Spleen (tissue), 13 donors: ENCODE measurements at places on chromosomes 11 and 22.
A peak's percentile ranks its signal among the peaks of the same experiment; 100 is the strongest.

DNA sequence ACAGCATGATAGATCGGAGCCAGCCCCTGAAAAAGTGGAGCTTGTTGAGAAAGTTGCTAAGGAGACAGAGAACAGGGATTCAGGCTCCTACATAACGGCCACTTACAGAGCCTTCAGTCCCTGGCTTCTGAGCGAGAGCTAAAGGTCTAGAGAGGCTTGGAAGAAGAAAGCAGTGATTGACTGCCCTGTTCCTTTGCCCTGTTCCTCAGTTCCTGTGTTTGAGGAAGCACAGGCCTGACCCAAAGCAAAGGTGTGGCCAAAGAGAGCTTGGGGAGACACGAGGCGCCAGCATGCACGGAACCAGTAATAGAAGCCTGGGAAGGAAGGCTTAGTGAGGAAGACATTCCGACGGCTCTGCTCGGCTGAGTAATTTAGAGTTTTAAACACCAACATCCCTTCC lies 74.1 kb upstream of the CSNK2A3 start:
- no peak for DNase-seq

GRCh38 chr11:26618441-26618840 lies 46.4 kb upstream of the MUC15 start:
- no peak for DNase-seq

- no peak for DNase-seq
These were observed 49.9 kb downstream of the ARFGAP3 start for GRCh38 chr22:42807185-42807584.

DNA sequence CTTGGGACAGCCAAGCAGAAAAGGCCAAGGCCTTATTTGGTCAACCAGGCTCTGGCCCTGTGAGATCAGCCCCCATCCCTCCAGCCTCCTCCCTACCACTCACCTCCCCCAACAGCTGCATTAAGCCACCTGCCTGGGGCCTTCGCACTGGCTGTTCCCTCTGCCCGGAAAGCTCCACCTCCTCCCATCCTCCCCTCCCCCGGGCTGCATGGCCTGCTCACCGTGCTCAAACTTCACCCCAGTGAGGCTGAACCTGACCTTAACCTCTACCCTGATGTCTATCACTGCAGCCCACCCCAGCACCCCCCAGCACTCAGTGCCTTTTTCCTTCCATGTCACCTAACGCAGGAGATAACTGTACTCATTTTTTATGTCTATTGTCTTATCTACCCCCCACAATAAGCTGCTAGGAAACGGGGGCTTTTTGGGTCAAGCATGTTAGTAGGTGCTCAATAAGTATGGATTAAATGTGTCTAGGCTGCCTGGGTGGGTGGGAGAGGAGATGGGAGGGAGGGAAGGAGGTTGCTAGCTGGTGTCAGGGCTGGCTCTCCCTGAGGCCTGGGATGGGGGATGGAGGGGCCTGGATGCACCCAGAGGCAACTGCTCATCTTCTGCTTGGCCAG lies 912 bp downstream of the PTPRCAP start:
- DNase-seq = peak; percentile 92

- peak; percentile 56 for DNase-seq
These were observed 16.7 kb upstream of the MYEOV start for GRCh38 chr11:69277074-69277809.

DNA sequence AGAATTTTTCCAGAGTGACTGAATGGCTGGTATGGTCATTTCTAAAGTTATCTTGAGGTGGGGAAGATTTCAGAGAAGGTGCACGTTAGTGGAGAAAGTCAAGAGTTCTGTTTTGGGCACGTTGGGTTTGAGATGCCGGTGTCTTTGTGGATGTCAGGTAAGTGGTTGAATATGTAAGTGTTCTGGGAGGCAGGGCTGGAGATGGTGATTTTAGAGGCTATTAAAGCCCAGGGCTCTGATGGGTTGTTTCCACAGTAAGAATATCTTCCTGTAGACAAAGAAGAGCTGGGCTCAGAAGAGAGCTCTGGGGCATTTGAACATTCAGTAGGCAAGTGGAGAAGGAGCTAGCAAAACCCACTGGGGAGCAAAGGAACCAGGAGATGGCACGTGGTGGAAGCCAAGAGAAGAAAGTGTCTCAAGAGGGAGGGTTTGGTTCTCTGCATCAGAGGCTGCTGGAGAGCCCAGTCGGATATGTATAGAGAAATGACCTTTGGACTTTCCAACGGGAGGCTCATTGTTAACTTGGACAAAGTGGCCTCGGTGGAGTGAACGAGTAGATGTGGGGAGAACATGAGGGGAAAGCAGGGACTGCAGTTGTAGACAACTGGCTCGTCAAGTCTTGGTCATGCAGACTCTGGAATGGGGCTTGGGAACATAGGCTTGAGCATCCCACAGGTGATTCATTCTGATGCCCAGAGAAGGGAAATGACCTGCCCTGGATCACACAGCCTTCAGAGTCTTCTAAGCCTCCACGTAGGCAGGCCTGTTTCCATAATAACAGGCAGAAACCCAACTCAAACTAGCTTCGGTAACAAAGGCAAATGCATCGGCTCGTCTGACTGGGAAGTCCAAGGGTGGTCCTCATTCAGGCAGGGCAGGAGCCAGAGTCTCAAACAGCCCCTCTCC lies 98.4 kb upstream of the PARVA start:
- no peak for DNase-seq

GRCh38 chr11:134536219-134536618 lies 124.2 kb upstream of the B3GAT1 start:
- no peak for DNase-seq

DNA sequence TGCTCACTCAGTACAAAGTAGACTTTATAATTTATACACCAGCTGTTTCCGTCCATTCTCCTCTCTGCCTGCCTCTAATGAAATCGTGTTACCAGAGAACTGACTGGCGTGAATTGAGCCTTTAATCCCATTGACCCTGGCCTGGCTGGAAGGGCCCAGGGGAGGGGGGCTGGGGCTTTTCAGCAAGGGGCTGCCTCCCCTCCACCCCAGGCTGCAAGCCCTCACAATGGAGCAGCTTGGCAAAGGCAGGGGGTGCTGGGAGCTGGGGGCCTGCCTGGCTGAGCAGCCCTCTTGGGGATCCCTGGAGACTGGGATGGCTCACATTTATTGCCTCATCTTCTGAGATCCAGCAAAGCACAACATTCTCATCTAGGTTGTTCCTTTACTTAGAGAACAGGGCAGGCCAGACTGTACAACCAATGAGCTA lies 25.8 kb upstream of the LMO1 start:
- peak; percentile 30 for DNase-seq

DNA sequence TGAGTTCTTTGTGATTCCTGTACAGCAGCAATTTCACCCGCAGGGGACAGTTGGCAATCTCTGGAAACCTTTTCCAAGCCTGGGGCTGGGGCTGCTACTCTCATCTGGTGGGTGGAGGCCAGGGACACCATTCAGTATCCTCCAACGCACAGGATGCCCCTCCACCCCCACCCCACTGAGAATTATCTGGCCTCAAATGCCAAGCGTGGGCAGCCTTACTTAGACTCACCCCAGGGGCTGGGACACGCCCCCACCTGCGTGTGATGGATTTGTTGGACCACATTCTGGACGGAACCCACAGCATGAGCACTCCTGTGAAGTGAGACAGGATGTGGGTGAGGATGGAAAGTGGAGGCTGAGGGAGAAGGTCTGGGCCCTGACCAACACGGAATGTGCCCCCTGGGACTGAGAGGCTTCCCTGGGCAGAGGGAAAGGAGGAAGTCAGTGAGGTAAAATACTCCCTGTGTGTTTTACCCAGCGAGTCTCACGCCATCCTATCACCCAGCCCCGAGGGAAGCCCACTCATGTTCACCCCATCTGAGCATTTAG lies 13.7 kb downstream of the RASD2 start:
- no peak for DNase-seq

GRCh38 chr22:50683994-50684371 lies 11.4 kb downstream of the SHANK3 start:
- DNase-seq = peak; percentile 72

GRCh38 chr22:38125751-38126201 lies 15.3 kb upstream of the BAIAP2L2 start:
- DNase-seq = no peak

- DNase-seq = no peak
These were observed 21.0 kb downstream of the WEE1 start for GRCh38 chr11:9594267-9595046.

DNA sequence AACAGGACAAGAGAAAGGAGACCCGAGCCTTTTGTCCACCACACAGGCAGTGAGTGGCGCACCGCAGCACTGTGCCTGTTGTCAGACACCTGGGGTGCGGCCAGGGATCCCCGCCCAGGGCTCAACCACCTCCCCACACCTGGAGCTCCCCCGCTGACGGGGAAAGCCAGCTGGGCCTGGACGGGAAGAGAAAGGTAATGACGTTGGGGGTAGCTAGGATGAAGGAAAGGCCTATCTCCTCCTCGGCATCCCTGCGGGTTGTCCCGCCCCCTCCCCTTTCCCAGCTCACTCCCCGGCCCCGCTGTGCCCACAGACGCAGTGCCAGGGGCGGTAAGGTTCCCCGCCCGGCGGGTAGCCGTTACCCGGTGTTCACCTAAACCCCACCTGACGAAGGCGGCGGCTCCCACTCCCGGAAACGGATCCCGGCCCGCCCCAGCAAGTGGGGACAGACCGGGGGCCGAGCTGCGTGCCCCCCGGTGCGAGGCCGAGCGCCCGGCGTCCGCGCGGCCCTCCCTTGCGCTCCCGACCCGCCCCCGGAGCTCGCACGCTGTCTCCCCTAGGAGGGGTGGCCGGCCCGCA lies 495 bp downstream of the HYOU1 start:
- no peak for DNase-seq

- no peak for DNase-seq
These were observed 46.2 kb downstream of the C11orf58 start for GRCh38 chr11:16784666-16785065.

DNA sequence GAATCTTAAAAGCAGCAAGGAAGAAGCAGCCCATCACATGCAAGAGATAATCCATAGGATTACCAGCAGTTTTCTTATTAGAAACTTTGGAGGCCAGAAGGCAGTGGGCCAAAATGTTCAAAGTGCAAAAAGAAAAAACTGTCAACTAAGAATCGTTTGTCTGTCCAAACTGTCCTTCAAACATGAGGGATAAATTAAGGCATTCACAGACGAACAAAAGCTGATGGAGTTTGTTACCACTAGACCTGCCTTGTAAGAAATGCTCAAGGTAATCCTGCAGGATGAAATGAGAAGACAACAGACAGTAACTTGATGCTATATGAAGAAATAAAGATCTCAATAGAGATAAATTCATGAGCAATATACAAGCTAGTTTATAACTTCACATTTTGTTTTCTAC lies 150.4 kb downstream of the WNT7B start:
- DNase-seq = no peak

DNA sequence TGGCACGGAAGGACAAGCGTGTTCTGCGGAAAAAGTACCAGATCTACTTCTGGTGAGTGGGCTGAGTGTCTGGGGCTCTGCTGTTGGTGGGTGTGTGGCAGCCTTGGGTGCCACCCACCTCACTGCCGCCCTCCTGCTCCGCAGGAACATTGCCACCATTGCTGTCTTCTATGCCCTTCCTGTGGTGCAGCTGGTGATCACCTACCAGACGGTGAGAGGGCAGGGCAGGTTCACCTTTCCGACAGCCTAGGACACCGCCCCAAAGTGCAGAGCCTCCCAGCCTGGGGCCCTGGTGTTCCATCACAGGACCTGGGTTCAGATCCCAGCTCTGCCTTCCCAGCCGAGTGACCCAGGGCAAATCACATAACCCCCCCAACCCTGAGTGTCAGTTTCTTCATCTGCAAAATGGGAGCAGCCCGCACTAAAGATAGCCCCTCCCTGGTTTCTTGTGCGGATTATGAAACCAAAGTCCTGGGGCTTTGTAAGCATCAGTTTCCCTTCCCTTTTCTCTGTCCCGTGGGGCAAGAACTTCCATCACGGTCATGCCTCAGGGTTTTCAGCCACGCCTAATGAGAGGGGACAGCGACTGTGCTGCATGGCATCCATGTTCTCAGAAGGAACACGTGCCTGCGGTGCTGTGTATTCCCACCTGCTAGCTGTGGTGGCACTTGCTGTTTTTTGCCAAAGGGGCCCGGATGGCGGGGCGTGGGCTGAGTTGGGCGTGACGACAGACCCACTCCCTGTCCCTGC lies 9.8 kb upstream of the TAGLN start:
- DNase-seq = peak; percentile 92

- no peak for DNase-seq
These were observed 131.9 kb upstream of the TEAD1 start for GRCh38 chr11:12542186-12542935.

- DNase-seq = peak; percentile 86
These were observed 40.3 kb downstream of the BUD13 start for GRCh38 chr11:116732271-116733042.

GRCh38 chr11:119888119-119888518 lies 159.1 kb upstream of the NECTIN1 start:
- peak; percentile 50 for DNase-seq

GRCh38 chr11:64759131-64759721 lies 548 bp downstream of the PYGM start:
- DNase-seq = no peak
